ENCODE measurements at places on chromosomes 3 and 15. TPM values are rescaled to one million over a fixed set of nuclear protein-coding genes. Genes with fewer than 3 reads are reported as not detected.

GRCh38 chr15:79520654-79521053 lies 88.5 kb downstream of the MINAR1 start:
- no peak overlapping the region for H3K27ac ChIP-seq
- H3K4me1 ChIP-seq = no peaks in the 10 kb centered on the region
- H3K36me3 ChIP-seq = no peaks in the 10 kb centered on the region

- no peak overlapping the region for H3K4me3 ChIP-seq
- no peaks in the 10 kb centered on the region for H3K4me1 ChIP-seq
- H3K27ac ChIP-seq = no peak overlapping the region
These were observed 617.4 kb downstream of the CADM2 start for GRCh38 chr3:85576091-85576690.

DNA sequence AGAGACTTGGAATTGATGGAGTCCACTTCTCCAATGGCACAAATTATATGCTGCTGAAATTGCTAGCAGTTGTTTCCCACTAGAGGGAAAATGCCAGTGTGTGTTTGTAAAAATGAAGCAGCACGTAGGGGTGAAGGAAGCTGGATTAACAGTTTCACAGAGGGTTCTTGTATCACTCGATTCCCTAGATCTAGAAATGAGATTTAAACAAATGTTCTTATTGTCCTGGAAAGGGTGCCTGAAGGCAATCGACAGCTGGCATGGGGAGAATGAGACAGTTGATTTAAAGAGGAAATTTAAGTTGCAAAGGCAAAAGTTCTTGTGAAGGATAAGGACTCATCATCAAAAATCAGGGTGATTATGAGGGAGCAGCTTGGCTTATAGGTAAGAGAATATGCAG lies 234.8 kb upstream of the ARPP21 start:
- H3K36me3 ChIP-seq = no peaks in the 10 kb centered on the region
- no peaks in the 10 kb centered on the region for H3K27me3 ChIP-seq
- DNase-seq = no peak
- H3K27ac ChIP-seq = no peak overlapping the region

The HRG gene
- total RNA-seq = not detected

GRCh38 chr3:99410789-99411311 lies 227.5 kb upstream of the COL8A1 start:
- H3K4me3 ChIP-seq = no peak overlapping the region
- H3K27me3 ChIP-seq = no peaks in the 10 kb centered on the region
- DNase-seq = no peak
- no peak overlapping the region for H3K27ac ChIP-seq
- H3K36me3 ChIP-seq = no peaks in the 10 kb centered on the region

DNA sequence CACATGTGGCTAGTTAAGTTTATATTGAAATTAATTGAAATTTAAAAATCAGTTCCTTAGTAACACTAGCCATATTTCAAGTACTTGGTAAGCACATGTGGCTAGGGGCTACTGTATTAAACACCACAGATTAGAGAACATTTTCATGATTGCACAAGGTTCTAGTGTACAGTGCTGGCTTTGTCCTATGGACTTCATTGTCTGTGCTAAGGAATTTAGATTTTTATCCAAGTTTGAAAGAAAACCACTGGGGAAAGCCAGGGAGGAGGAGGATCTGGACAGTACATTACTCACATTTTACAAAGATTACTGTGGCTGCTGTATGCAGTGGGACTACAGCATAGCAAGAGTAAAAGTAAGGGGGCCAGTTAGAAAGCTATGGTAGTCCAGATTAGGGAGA lies 13.9 kb downstream of the STAC start:
- no peak overlapping the region for H3K4me3 ChIP-seq
- H3K27me3 ChIP-seq = no peaks in the 10 kb centered on the region
- H3K4me1 ChIP-seq = no peaks in the 10 kb centered on the region
- DNase-seq = no peak

GRCh38 chr3:195352895-195353488 lies 82.0 kb upstream of the XXYLT1 start:
- no peak for DNase-seq
- H3K4me1 ChIP-seq = peaks cover 6% of the 10 kb centered on the region
- no peak overlapping the region for H3K4me3 ChIP-seq
- no peaks in the 10 kb centered on the region for H3K27me3 ChIP-seq

GRCh38 chr3:48662145-48662752 lies 437 bp downstream of the CELSR3 start:
- no peak overlapping the region for H3K4me3 ChIP-seq
- no peak overlapping the region for H3K27ac ChIP-seq
- no peaks in the 10 kb centered on the region for H3K36me3 ChIP-seq
- peaks cover 8% of the 10 kb centered on the region for H3K4me1 ChIP-seq
- no peak for DNase-seq

GRCh38 chr15:77440378-77440999 lies 19.8 kb downstream of the HMG20A start:
- no peak overlapping the region for H3K4me3 ChIP-seq
- DNase-seq = no peak
- no peaks in the 10 kb centered on the region for H3K36me3 ChIP-seq
- H3K4me1 ChIP-seq = no peaks in the 10 kb centered on the region

The PP2D1 gene
- total RNA-seq = not detected

DNA sequence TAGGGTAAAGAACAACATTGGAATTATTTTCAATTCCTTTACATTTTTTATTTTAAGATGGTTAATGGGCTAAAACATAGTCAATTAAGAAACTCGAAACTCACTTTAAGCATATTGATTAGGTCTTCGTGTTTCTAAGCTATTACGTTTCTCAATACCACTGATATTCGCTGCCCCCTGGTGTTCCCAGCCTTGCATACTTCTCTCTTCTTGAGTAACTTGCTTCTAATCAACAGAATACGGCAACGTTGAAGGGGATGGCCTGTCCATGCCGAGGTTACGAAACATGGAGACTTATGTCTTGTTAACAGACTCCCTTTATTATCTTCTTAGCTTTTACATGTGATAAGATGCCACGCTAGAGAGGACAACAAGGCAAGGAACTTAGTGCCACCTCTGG lies 43.6 kb downstream of the ROBO1 start:
- no peak overlapping the region for H3K4me3 ChIP-seq
- H3K36me3 ChIP-seq = no peaks in the 10 kb centered on the region
- DNase-seq = no peak
- no peaks in the 10 kb centered on the region for H3K4me1 ChIP-seq
- no peaks in the 10 kb centered on the region for H3K27me3 ChIP-seq

DNA sequence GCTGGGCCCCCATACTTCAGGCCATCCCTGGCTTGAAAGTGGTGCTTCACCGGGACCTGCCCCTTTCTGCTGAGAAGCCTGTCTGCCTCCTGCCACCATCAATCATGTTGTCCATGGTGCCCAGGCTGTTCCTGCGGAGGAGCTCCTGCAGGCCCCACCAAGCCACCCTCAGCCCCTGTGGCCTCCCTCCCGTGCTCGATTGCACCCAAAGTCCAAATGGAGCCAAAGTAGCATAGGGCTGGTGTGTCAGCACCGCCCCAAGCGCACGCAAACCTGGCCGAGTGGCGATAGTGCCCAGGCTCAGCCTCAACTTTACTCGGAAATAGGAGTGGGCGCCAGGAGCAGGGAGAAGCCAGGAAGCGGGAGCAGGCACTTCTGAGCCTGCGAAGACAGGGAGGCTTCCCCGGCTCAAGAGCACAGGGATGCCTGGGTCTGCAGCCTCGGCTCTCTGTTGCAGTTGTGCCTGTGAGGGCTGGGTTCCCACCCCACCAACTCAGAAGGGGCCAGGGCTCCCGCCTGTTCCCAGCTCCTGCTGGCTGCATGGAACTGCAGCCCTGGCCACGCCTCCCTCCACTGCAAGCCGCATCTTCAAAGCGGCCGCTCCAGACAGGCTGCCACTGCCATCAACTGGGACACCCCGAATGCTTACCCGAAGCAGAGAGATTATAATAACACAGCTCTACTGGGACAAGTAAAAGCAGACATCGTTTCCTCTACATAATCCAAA lies 203.0 kb downstream of the ARRDC4 start:
- H3K4me1 ChIP-seq = no peaks in the 10 kb centered on the region
- H3K4me3 ChIP-seq = no peak overlapping the region

The B3GALNT1 gene
- total RNA-seq = 11.7 TPM

The RBPMS2 gene
- total RNA-seq = 23.8 TPM

DNA sequence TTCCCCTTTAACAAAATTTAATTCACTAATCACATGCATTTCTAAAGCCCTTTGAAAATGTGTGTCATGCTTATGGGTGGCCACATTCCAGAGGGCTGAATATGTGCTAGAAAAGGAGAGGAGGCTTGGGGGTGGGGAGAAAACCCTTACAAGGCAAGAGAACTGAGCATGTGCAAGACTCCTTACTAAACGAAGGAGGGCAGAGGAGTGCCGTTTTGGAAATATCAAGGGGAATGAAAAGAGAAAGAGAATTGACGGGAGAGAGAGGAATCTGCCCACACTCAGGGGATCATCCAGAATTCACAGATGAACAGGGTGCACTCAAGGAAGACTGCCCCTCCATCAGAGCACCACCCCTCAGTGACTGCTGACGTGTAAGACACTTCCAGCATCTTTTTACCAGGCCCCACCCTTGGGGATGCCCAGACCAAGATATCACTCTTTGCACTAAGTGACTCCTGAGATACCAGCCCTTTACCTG lies 37.9 kb upstream of the TSC22D2 start:
- H3K27me3 ChIP-seq = no peaks in the 10 kb centered on the region
- no peak for DNase-seq
- no peak overlapping the region for H3K4me3 ChIP-seq
- H3K36me3 ChIP-seq = no peaks in the 10 kb centered on the region

DNA sequence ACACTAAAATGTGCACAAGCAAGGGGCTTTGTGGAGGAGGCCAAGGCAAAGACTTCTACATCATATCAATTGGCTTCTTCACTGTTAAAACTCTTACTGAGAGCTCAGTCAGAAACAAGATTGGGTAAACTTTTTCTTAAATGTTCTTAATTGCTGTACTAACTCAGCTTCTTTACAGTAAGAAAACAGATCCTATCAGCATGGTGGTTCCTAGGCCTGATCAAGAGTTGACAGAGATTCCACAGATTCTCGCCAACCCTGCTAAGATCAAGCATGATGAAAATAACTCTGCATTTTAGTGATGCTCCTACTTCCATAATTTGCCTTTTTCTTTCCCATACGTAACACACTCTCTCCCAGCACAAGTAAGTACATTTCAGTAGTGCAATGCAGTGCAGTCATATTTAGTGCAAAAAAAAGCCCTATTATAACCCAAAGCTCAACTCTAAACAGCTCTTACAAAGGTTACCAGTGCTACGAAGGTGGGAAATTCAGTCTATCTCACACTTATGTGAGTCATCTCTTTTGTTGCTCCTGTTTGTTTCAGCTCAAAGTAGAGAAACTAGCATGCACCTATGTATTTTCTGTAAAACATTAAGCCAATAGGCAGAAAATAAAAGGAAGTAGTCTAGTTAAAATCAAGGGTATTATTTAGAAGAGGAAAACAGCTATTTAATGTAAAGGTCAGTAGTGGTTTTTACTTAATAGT lies 29.9 kb downstream of the TIGIT start:
- no peaks in the 10 kb centered on the region for H3K36me3 ChIP-seq
- peaks cover 3% of the 10 kb centered on the region for H3K4me1 ChIP-seq
- no peaks in the 10 kb centered on the region for H3K27me3 ChIP-seq
- no peak for DNase-seq

- H3K36me3 ChIP-seq = no peaks in the 10 kb centered on the region
- H3K27me3 ChIP-seq = no peaks in the 10 kb centered on the region
- H3K27ac ChIP-seq = no peak overlapping the region
- no peaks in the 10 kb centered on the region for H3K4me1 ChIP-seq
These were observed 62.5 kb upstream of the SNRK start for GRCh38 chr3:43223670-43224364.

GRCh38 chr3:55296791-55297190 lies 190.3 kb downstream of the WNT5A start:
- no peak for DNase-seq
- H3K27me3 ChIP-seq = no peaks in the 10 kb centered on the region
- no peak overlapping the region for H3K27ac ChIP-seq
- H3K4me1 ChIP-seq = no peaks in the 10 kb centered on the region
- no peaks in the 10 kb centered on the region for H3K36me3 ChIP-seq

DNA sequence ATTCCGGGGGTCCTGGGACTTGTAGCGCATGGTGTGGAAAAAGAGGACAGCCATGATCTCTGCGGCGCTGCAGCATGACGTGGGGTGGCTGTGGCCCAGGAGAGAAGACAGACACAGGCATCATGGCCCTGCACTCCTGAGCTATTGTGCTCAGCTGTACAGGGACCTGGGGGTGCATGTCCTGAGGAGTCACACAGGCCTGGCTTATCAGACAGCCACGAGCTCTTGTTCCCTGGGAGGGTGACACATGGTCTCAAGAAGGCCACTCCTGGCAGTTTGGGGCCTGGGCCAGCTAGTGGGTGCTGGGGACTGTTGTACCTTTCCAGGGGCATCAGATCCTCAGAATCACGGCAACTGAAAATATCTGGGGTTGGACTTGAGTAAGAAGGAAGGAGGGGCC lies 13.7 kb downstream of the TKT start:
- H3K27ac ChIP-seq = no peak overlapping the region
- DNase-seq = no peak
- no peak overlapping the region for H3K4me3 ChIP-seq
- peaks cover 14% of the 10 kb centered on the region for H3K4me1 ChIP-seq
- no peaks in the 10 kb centered on the region for H3K36me3 ChIP-seq

The CTDSPL gene
- total RNA-seq = 31.9 TPM

DNA sequence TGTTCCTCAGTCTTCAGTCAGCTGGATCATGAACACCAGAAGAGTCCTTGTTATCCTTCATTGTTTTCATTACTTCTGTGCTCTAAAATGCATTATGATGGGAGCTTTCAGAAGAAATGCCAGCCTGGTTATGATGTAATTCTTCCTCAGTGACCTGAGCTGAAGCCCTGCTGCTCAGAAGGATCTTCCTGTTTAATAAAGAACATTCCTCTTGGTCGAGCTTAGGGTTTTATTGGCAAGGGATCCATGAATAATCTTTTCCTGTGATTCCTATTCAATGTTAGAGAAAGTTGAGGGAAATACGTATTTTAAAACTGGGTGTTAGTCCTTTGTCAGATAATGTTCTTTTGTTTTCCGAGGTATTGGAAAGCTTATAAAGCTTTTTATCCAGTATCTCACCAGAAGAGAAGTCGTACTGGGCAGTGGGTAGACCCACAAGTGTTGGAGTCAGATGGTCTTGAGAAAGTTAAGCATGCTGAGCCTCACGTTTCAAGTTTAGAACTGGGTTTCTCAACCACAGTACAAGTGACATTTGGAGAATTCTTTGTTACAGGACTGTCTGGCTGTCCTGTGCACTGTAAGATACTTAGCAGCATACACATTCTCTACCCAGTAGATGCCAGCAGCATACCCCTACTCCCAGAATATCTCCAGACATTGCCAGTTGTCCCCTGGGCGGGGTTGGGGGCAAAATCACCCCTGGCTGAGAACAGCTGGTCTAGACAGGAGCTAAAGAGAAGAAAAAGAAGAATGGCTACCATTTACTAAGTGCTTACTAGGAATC lies 212.3 kb upstream of the BHLHE40 start:
- H3K4me1 ChIP-seq = peaks cover 8% of the 10 kb centered on the region
- H3K36me3 ChIP-seq = no peaks in the 10 kb centered on the region
- H3K4me3 ChIP-seq = no peak overlapping the region
- no peak for DNase-seq
- H3K27me3 ChIP-seq = no peaks in the 10 kb centered on the region

- H3K4me1 ChIP-seq = no peaks in the 10 kb centered on the region
- no peak overlapping the region for H3K4me3 ChIP-seq
- no peak overlapping the region for H3K27ac ChIP-seq
- no peak for DNase-seq
- no peaks in the 10 kb centered on the region for H3K36me3 ChIP-seq
These were observed 169.9 kb downstream of the DIPK2A start for GRCh38 chr3:144141496-144141895.

Data from ovary (tissue), 10 donors.